Fibroblast of skin of right quadriceps (primary cell): ENCODE measurements at places on chromosomes 12 and 14.
A peak's percentile ranks its signal among the peaks of the same experiment; 100 is the strongest.

DNA sequence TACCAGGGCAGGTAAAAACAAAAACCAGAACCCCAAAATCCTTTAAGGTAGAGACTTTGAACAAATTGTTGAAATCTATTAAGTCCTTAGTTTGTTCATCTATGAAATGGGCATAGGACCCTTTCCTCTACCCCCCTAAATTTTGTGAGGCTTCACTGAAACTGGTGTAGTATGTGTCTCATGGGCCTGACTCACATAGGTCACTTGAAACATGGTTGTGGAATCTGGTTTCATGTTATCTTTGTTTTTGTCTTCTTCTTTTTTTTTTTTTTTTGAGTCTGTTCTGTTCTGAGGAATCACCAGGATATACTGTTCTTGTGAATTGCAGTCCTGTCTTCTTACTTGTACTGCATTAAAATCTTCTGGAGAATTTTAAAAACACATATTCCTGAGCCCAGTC lies 202.2 kb downstream of the KTN1 start:
- no peak for DNase-seq

- DNase-seq: no peak
Observed at GRCh38 chr12:23834076-23834475, 115.4 kb downstream of the SOX5 start.

DNA sequence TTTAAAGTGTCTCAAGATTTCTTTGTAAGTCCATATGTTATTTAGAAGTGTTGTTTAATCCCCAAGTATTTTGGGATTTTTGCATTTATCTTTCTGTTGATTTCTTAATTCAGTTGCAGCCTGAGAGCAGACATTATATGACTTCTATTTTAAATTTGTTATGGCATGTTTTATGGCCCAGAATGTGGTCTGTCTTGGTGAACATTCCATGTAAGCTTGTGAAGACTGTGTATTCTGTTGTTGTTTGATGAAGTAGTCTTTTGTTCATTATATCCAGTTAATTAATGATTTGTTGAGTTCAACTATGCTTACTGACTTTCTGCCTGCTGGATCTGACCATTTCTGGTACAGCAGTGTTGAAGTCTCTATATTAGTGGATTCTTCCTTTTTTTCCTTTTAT lies 34.0 kb downstream of the LEMD3 start:
- no peak for DNase-seq

DNA sequence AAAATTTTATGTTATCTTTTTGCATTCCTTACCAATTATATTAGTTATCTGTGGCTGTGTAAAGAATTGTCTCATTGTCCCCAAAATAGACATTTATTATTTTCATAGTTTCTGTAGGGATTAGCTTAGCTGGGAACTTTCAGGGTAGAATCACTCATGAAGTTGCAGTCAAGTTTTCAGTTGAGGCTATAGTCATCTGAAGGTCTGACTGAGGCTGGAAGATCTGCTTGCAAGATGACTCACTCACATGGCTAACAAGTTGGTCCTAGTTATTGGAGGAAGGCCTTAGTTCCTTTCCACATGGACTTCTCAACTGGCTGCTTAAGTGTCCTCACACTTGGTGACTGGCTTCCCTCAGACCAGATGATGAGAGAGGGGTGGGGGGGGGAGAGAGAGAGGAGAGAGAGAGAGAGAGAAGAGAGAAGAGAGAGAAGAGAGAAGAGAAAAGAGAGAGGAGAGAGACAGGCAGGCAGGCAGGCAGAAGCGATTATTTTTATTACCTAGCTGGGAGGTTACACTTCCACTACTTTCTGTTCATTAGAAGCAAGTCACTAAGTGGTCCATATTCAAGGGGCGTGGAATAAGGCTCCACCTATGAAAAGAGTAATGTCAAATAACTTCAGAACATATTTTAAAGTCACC lies 6.4 kb downstream of the AP5M1 start:
- no peak for DNase-seq

DNA sequence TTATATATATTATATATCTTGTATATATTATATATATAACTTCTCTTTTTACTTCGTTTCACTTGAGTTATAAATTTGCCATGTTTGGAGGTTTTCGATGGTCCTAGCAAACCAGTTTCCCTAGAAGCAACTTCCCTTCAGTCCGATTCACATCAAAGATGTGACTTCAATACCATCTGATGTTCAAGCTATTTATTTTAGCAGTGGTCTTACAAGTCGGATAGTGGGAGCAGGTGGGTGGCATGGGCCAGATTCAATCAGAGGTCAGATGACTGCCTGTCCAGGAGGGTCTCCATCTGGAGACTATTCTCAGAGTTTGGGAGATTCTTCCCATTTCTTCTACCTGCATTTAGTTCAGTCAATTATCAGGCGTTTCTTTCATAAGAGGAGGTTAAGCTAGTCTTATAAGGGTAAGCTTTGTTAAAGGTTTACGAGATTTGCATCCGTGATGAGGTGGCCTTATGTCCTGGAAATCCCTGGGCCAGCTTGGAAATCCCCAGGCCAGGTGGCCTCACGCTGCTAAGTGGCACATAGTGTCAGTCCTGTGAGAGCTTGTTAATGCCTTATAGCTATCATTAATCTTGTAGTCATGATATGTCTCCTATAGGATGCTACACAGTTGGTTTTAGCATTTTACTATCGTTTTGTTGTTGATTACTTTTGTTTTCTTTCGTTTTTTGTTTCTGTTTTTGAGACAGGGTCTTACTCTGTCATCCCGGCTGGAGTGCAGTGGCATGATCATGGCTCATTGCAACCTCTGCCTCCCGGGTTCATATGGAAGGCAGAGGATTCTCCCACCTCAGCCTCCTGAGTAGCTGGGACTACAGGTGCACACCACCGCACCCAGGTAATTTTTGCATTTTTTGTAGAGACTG lies 145.8 kb downstream of the BICD1 start:
- DNase-seq: no peak

DNA sequence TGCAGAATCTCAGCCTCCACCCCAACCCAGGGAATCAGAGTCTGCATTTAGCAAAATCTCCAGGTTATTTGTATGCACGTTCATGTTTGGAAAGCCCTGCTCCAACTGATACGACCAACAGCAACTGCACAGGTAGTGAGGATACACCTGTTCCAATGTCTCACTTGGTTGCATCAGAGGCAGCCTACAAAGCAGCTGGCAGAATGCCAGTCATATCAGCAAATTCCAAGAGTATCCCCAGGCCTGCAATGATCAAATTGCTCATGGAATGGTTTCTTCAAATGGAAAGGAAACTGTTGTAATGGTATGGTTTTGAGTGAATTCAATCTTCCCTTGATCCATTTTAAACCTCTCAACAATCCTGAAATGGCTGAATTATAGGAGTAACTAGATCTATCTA lies 75.4 kb downstream of the GRIP1 start:
- no peak for DNase-seq

GRCh38 chr12:94768398-94769046 lies 118.2 kb upstream of the TMCC3 start:
- DNase-seq: no peak

GRCh38 chr12:111864913-111865312 lies 22.9 kb downstream of the MAPKAPK5 start:
- no peak for DNase-seq

DNA sequence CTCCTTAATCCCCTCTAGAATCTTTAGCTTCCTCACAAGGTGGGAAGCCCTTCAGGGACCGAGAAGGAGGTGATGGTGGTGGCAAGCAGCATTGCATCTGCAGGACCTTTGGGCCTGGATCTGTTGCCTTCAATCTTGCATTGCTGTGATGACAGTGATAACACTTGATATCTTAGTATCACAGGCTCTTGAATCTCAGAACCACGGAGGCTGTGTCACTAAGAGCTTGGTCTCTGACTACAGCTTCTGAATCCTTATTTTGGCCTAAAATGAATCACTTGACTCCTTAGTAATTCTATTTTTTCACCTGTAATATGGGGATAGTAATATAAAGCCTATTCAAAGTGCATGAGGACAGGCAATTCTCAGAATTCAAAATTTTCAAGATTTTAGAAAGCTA lies 8.9 kb upstream of the AMN1 start:
- DNase-seq: no peak

- DNase-seq: no peak
Observed at GRCh38 chr14:68910540-68910939, 68.6 kb downstream of the ACTN1 start.

GRCh38 chr12:92108651-92109050 lies 37.0 kb downstream of the BTG1 start:
- DNase-seq: peak; percentile 83

DNA sequence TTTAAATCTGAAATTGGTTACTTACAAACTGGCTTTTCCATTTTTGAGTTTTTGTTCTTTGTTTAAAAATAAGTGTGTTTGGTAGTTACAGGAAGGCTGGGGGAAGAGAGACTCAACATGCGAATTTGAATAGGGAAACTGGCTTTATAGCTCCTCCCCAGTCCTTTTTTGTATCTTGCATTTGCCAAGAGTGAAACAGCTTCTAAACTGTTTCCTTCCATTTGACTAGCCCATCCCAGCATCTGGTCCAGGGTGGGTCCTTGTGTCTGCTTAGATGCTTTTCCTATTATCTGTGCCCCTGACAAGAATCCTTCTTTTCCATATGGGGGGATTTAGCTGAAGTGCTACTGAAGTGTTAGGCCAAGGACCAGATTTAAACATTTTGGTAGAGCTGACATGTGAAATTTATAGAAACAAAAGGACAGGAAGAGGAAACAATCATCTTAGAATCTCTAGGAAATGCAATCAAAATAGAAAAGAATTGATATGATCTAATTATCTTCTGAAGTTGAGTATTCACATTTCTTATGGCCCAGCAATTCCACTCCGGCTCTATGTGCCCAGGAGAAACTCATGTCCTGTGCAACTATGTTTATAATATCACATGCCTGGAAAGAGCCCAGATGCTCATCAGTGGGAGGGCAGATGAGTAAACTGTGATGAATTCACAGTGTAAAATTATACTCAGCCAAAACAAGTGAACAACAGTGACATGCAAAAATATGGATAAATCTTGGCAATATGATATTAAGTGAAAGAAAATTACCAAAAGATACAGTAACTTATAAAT lies 7.4 kb downstream of the SMOC1 start:
- DNase-seq: no peak

DNA sequence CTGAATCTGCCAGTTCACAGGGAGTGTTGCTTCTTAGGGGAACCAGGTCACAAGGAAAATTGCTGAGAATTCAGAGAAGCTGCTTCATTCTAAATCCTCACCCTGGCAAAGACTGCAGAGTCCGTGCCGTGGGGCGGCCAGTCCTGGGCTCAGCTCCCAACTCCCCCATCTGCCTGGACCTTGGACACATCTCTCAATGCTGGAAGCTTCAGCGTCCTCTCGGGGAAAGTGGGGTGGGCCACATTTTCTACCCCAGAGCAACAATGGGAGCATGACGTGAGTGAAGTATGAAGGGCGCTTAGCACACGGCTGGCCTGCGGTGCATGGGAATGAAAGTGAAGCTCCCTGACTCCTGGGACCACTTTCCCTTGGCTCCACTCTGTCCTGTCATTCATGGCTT lies 31.2 kb downstream of the HVCN1 start:
- DNase-seq: no peak

GRCh38 chr14:78107166-78107565 lies 63.0 kb upstream of the NRXN3 start:
- no peak for DNase-seq

- DNase-seq: no peak
Observed at GRCh38 chr14:94379291-94380224, 8.8 kb downstream of the SERPINA1 start.

GRCh38 chr14:104876251-104876699 lies 11.2 kb downstream of the CEP170B start:
- DNase-seq: peak; percentile 33

- peak; percentile 93 for DNase-seq
Observed at GRCh38 chr12:12704593-12705230, 8.7 kb upstream of the GPR19 start.
